ENCODE measurements at places on chromosomes 4 and X.

- no peak for DNase-seq
Observed at GRCh38 chrX:65723706-65724105, 56.3 kb downstream of the MSN start.

- no peak for DNase-seq
Observed at GRCh38 chr4:183337833-183338232, 15.6 kb upstream of the CLDN24 start.

- DNase-seq = no peak
Observed at GRCh38 chr4:107115185-107115847, 79.2 kb upstream of the DKK2 start.

- no peak for DNase-seq
Observed at GRCh38 chr4:184032091-184032490, 127.0 kb downstream of the STOX2 start.

DNA sequence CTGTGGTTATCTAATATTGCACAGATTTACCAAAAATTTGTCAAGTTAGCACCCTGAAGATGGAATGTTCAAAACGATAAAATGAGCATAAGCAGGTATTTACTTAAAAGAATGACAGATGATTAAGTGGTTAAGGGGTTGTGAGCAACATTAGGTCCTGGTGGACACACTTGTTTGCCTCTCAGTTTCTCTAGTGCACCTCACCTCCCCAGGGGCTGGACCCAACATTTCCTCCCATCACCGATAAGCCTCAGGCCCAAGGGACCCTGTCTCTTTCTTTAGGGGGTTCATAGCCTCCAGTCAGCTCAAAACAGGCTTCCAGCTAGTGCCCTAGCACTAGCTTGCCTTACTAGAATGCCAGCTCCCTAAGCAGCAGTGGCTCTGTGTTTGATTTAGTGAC, 88.0 kb downstream of the ATP11C start:
- no peak for DNase-seq

DNA sequence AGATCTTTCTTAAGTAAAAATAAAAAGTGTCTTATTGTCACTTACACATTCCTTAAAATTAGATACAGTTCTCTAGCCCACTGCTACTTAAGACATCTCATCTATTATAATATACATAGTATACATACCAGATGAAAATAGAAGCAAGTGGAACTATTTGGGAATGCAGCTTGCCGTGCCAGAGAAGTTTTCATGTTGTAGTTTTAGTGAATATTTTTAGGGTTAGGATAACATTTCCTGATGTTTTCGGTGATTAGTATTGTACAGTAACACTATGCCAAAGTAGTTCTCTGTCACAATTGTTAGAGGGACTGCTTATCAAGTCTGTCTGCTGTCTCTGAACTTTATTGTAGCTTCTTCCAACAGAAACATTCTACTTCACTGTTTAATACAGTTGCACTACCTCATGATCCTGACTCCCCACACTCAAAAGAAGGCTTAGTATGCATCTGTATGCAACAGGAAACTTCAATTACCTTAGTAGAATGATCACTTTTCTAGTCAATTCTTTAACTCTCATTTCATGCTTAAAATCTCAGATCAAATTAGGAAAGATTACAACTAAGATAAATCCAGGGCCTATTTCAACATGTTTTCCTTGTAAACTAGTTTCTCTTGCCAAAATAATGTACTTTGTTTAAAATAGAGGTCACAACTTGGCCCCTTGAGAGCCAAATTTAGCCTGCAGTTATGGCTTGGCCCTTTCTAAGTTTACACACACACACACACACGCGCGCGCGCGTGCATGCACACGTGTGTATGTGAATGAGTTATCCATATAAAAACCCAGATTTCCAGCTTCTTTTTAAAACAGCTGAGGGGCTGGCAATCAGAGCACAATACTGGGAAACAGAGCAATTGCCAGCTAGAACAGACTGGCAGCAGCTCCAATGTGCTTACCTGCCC, 42.3 kb upstream of the SRPX start:
- DNase-seq = no peak

DNA sequence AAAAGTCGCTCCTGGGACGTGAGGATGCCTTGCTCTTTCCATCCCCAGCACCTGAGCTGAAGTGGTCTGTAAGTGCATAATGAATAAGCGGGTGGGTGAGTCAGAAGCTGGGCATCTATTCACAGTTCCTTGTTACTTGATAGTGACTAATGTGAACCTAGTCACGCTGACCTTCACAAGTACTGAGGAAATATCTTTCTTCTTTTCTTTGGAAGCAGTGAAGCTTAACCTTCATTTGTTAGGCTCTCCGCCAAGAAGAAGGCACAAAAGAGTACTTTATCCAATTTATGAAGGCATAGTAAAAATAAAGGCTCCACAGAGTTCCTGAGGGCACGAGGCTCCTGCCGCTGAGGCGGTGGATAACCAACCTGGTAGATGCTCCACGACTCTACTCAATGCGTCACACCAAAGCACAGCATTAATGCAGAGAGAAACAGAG, 475.7 kb upstream of the SLIT2 start:
- no peak for DNase-seq

GRCh38 chr4:12399781-12400180, 971.1 kb upstream of the HS3ST1 start:
- no peak for DNase-seq

- DNase-seq = no peak
Observed at GRCh38 chrX:22095856-22096255, 63.7 kb downstream of the PHEX start.

GRCh38 chr4:2276581-2277325, 14.8 kb upstream of the MXD4 start:
- DNase-seq = no peak

DNA sequence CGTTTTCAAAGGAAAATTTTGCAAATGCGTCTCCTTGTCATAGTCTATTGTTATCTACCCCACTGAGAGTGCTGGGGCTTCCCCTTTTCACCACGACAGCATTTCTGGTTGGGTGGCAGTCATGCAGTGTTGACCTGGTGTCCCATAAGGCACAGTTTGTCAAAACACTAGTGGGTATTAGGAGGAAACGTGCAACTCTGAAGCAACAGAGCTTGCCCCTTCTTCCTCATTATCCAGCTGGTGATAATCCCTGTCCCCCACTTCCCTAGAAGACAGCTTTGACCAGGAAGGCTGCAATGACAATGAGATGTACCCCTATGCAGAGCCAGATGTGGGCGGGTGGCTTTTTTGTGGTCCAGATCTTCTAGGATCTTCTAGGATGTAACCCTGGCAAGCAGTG, 1.8 kb downstream of the TBC1D1 start:
- DNase-seq = no peak

DNA sequence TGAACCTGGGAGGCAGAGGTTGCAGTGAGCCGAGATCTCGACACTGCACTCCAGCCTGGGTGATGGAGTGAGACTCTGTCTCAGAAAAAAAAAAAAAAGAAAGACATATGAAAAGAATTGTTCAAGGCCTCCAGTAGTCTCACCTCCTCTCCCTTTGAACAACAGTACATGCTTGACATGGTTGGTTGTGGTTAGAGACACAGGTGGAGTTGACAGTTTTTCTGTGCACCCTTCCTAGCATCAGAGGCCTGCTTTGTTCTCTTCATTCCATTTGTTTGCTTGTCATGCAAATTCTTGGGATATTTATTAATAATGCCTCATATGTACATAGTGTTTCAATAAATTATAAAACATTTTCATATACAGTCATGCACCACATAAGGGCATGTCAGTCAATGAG, 18.3 kb upstream of the PDCL2 start:
- DNase-seq = no peak

GRCh38 chr4:140291259-140291658, 82.2 kb upstream of the SCOC start:
- no peak for DNase-seq

- no peak for DNase-seq
Observed at GRCh38 chrX:119685225-119686066, 7.5 kb downstream of the SEPTIN6 start.

GRCh38 chrX:47540754-47541538, 20.1 kb upstream of the ARAF start:
- DNase-seq = no peak

DNA sequence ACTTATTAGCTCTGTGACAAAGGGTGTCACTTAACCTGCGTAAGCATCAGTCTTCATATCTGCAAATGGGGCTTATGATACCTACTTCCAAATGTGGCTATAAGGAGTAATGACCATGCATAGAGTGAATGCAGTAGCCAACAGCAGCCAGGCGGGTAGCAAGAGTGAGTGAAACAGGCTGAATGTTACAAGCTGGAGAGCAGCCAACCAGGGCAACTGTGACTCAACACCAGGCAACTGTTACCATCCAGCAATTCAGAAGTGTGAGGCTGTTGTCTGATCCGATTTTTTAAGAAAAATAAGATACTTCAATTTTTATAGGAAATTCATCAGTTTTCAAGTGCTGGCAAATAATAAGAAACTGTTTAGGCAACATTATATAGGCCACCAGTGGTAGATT, 270.2 kb upstream of the TAPT1 start:
- DNase-seq = no peak

GRCh38 chr4:99383399-99383798, 30.9 kb upstream of the ADH1C start:
- no peak for DNase-seq

DNA sequence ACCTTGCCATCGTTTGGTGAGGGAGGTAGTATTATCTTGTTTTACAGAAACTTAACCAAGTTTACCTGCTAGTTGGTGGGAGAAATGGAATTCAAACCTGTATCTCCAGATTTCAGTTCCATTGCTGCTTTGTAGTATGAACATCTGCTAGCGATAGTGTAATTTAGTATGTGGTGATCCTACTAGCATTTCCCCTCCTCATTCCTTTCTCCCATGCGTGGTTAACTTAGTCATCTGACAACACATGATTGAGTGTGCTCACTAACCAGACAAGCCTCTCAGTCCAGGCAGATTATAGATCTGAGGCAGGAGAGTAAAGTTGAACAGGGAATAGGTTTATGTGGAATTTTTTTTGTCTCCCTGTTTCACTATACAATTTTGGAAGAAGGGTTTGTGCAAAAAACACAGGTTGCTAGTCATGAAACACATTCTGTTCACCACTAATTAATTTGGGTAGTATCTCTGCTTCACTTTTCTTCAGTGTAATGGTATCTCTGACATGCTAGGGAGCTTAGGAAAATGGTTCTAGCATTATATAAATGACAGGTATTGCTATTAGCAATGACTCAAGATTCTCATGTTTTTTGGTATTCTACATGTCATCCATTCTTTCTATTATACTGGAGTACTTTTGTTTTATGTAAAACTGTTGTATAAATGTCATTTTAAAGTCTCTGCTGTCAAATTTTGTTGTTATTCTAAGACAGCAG, 21.7 kb downstream of the RBPJ start:
- DNase-seq = no peak

GRCh38 chr4:108172231-108172752, 3.6 kb upstream of the LEF1 start:
- DNase-seq = peak; percentile 16

DNA sequence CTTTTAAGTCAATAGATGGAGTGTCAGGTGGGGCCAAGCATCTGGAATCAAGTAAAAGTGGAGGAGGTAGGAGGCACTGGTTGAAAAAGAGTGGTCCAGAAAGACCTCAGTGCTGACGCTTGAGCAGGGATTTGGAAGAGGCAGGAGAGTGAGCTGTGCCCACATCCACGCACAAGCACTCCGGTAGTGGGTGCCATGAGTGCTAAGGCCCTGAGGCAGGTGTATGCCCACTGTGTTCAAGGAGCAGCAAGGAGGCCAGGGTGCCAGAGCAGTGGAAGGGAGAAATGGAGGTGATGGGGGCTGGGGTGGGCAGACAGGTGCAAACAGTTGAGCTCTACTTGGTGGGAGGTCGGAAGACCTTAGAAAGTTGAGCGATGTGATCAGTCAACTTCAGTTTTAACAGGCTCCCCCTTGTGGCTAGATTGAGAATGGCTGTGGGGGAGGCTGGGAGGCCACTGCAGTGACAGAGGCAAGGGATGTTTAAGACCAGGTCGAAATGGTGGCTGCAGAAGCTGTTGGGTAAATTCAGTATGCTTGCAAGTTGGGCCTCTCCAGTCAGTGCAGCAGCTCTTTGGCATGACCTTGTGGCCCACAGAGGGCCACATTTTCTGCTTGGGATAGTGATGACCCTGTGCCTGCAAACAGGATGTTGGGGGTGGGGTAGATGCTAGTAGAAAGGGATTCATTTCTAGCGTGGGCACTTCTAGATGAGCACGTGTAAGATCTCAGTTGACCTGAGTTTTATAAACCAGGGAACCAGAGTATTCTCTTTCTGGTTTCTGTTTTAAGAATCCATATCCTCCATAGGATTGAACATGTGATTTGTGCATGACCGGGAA, 12.7 kb downstream of the TKTL1 start:
- DNase-seq = no peak

- DNase-seq = no peak
Observed at GRCh38 chrX:97524340-97524739, 640.6 kb downstream of the RPA4 start.

- DNase-seq = no peak
Observed at GRCh38 chr4:6367371-6367851, 97.8 kb downstream of the WFS1 start.

- no peak for DNase-seq
Observed at GRCh38 chrX:151633157-151633556, 62.1 kb upstream of the PRRG3 start.

GRCh38 chr4:101961144-101961543, 170.6 kb downstream of the BANK1 start:
- DNase-seq = no peak

GRCh38 chr4:138659812-138660316, 355.7 kb upstream of the NOCT start:
- no peak for DNase-seq

- DNase-seq = no peak
Observed at GRCh38 chr4:71151054-71151453, 157.6 kb downstream of the DCK start.

- DNase-seq = no peak
Observed at GRCh38 chrX:142084611-142085010, 120.5 kb downstream of the MAGEC2 start.

DNA sequence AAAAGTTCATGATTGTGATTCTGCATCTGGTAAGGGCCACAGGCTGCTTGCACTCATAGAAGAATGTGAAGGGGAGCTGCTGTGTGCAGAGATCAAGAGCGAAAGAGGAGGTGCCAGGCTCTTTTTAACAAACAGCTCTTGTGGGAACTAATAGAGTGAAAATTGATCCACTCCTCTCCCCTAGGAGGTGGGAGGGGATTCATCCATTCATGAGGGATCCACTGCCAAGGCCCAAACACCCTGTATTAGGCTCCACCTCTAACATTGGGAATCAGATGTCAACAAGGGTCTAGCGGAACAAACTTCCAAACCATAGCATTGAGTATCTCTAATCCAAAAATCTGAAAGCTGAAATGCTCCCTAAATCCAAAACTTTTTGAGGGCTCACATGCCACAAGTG, 16.4 kb upstream of the PPID start:
- DNase-seq = no peak

DNA sequence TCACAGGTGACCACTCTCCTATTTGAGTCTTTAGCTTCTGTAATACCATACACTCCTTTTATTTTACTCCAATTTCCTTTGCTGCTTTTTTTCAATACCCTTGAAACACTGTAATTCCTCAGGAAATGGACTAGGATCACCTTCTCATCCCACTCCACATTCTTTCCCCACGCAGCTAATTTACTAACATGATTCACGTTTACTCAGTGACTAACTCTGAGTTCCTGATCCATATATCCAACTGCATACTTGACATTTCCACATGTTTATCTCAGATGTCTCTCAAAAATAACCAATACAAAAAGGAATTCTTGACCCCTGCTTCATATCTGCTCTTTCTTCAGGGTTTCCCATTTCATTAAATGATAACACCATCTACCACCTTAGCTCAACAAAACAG, 19.9 kb downstream of the RPS6KA6 start:
- DNase-seq = no peak

- DNase-seq = no peak
Observed at GRCh38 chrX:78314561-78314960, 12.8 kb downstream of the CYSLTR1 start.
